PC-9 (cell line): ENCODE measurements at places on chromosomes 16 and 17. TPM values are rescaled to one million over a fixed set of nuclear protein-coding genes. Genes with fewer than 3 reads are reported as not detected.
A peak's percentile ranks its signal among the peaks of the same experiment; 100 is the strongest.

GRCh38 chr17:73394512-73395450 lies 83.0 kb upstream of the CDC42EP4 start:
- no peak overlapping the region for H3K27ac ChIP-seq
- DNase-seq: peak; percentile 9
- H3K4me1 ChIP-seq: no peaks in the 10 kb centered on the region
- H3K36me3 ChIP-seq: no peaks in the 10 kb centered on the region
- H3K27me3 ChIP-seq: peaks cover 74% of the 10 kb centered on the region

The KIFC3 gene
- total RNA-seq: 52.5 and 65.5 TPM in 2 replicates

DNA sequence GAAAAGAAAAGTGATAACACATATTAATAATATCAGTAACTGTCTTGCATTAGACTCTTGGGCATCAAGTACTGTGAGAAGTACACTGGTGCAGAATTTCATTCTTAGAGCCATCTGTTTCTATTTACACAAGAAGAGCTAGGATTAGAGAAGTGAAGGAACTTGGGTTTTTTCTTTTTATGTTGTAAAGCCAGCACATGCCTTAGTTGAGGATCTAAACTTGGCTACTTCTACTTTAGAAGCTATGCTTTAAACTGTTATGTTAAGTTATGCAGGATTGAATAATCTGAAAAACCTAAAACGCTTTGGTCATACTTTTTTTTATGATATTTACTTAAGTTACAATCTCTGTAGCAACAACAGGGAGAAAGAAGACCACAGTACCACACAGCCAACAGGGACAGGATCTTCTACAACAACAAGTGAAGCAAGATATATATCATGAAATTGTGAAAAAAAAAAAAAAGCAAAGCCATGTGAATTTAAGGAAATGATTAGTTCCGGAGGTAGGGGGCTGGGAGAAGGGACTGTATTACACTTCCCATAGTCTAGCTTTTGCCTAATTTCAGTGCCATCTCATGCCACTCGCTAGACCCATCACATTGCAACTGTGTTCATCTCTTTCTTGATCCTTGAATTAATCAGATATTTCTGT lies 305.1 kb upstream of the GOT2 start:
- 0 out of 2 replicates have a peak, but pooled peaks cover 17% of the 10 kb centered on the region for H3K27me3 ChIP-seq
- no peak for DNase-seq
- no peaks in the 10 kb centered on the region for H3K36me3 ChIP-seq
- no peaks in the 10 kb centered on the region for H3K4me1 ChIP-seq
- no peak overlapping the region for H3K27ac ChIP-seq
- H3K4me3 ChIP-seq: no peak overlapping the region

DNA sequence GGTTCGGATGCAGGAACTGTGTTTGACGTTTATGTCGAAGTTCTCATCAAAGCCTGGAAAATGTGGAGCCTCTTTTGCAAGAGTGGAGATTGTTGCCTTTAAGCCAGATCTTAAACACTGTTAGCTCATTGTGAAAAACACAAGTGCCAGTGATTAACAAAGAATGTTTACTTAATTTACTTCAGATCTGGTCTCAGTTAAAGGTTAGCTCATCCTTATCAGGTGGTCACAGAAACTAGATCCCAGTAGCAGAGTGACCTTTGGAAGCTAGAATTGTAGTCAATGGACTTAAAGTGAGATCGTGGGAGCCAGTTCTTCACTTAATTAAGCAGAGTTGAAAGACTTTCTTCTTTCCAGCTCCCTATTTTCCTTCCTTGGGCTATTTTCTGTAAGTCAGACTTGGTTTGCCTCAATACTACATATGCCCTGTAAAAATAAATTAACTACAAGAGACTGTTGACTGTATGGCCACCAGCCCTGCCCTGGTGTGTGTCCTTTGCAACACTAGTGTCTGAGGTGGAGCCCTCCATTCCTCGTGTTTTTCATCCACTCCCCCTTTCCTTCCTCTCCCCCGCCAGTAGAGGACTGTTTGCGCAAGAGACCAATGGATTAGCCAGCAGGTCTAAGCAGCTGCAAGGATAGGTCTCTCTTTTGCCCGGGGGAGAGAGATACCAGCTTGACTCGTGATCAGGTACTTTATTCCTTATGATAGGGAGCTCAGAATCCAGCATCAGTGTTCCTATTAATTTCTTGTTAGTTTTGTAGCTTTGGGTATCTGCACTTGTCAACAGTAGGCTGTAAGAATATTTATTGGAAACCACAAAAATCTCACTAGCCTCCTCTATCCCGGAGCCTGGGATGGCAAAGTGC lies 20.2 kb downstream of the FBXO39 start:
- no peak for DNase-seq
- H3K36me3 ChIP-seq: no peaks in the 10 kb centered on the region

- peaks cover 15% of the 10 kb centered on the region; the same call in 1 of the 2 replicates for H3K36me3 ChIP-seq
- no peak overlapping the region for H3K27ac ChIP-seq
- no peaks in the 10 kb centered on the region for H3K27me3 ChIP-seq
- no peak overlapping the region; the same call in 1 of the 2 replicates for H3K4me3 ChIP-seq
Observed at GRCh38 chr17:7249214-7249613, 2.3 kb downstream of the CTDNEP1 start.

The MT3 gene
- total RNA-seq: not detected in 2 replicates

GRCh38 chr16:74309789-74310781 lies 13.5 kb downstream of the PSMD7 start:
- H3K4me1 ChIP-seq: no peaks in the 10 kb centered on the region
- peak; percentile 53 for DNase-seq
- H3K4me3 ChIP-seq: no peak overlapping the region
- peaks cover 8% of the 10 kb centered on the region; the same call in 1 of the 2 replicates for H3K36me3 ChIP-seq

- H3K27ac ChIP-seq: peak overlapping the region; percentile 76
- peak; percentile 84 for DNase-seq
- peaks cover 16% of the 10 kb centered on the region for H3K36me3 ChIP-seq
- H3K4me1 ChIP-seq: peaks cover 22% of the 10 kb centered on the region
- H3K27me3 ChIP-seq: no peaks in the 10 kb centered on the region
Observed at GRCh38 chr17:1067282-1067956, 70.5 kb downstream of the TIMM22 start.

DNA sequence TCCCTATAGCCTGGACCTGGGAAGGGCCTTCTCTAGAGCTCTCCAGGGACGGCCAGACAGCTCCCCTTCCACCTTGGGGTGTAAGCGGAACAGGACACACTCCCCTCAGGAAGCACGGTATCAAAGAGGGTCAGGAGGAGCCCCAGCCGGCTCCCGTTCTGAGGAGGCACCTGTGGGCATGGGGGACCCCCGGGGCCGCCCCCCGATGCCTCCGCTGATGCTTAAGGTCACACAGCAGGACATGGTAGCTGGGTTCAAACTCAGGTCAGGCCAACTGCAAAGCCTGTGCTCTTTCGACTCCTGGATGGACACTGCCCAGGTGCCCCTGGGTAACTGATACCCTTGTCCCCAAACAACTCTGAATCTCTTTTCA lies 49.8 kb downstream of the CMIP start:
- H3K27me3 ChIP-seq: no peaks in the 10 kb centered on the region
- no peaks in the 10 kb centered on the region for H3K36me3 ChIP-seq
- H3K27ac ChIP-seq: peak overlapping the region; percentile 91
- H3K4me1 ChIP-seq: peaks cover 42% of the 10 kb centered on the region
- no peak for DNase-seq
- H3K4me3 ChIP-seq: no peak overlapping the region

DNA sequence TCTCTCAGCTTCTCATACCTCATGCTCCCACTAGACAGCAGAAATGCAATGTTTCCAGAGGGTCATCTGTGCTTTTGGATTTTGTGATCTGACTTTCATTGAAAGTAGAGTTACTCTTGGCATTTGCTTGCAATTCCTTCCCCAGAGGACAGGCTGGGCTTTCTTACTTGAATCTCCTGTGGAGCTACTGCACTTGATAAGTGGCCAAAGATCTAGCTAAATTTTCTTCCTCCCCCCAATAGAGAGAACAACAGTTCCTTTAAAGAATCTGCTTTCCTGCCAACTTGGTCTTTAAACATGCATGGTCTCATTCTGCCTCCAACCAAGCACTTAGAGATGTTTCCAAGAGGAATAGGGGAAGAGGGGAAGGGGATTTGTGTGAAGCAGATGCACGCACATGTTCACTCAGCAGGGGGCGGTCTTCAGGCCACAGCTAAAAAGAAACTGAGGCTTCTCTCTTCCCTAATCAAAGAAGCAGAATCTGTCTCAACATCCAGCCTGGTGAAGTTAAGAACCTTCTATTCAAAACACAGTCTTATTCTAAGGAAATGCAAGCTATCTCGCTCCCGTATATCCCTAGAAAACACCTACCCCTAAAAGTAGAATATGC lies 229.6 kb downstream of the ZFHX3 start:
- no peaks in the 10 kb centered on the region for H3K27me3 ChIP-seq
- no peak for DNase-seq
- no peak overlapping the region for H3K4me3 ChIP-seq
- no peaks in the 10 kb centered on the region for H3K4me1 ChIP-seq

DNA sequence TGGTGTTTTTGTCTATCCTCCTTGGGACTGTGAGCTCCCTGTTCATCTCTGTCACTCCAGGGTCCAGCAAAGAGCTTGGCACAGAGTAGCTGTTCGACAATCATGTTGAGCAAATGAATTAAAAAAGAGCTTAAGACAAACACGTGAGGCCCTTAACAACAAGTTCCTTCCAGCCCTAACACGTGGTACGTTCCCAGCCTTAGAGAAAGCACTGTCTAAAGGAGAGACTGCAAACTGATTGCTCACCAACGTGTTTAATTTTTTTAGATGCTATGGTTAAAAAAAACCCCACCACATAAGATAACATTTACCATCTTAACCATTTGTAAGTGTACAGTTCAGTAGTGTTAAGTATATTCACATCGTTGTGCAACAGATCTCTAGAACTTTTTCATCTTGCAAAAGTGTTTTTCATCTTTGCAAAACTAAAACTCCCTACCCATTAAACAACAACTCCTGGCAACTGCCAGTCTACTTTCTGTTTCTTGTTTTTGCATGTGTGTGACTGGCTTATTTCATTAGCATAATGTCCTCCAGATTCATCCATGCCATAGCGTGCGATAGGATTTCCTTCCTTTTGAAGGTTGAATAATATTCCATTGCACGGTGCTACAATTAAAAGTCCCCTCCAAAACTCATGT lies 28.2 kb downstream of the LAT start:
- no peak overlapping the region for H3K27ac ChIP-seq
- peak; percentile 17 for DNase-seq

DNA sequence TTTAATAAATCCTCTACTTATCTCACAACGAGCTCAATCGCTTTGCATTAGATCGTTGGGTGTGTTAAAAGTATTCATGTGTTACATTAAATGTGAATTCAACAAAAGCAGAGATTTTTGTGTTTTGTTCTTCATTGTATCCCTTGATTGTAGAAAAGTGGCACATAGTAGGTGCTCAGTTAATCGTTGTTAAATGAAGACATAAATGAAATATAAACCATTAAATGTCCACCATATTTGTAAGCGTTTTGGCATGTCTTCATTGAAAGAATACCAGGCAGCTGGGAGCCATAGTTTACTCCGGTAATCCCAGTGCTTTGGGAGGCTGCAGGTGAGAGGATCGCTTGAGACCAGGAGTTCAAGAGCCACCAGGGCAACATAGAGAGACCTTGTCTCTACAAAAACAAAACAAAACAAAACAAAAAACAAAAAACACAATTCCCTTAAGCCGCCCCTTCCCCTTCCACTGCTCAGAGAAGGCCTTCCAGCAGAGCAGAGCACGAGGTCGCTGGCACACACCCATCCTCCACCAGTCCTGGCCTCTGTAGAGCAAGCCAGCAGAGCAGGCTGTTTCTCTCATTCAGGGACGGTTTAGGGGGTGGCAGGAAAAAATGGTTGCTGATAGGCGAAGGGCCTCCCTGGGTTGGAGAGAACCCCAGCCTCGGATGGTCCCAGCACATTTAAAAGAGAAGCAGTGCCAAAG lies 673 bp upstream of the CHD9 start:
- H3K36me3 ChIP-seq: no peaks in the 10 kb centered on the region
- no peak for DNase-seq
- H3K4me3 ChIP-seq: peak overlapping the region; percentile 91; the same call in 1 of the 2 replicates
- H3K4me1 ChIP-seq: peaks cover 27% of the 10 kb centered on the region
- H3K27ac ChIP-seq: 0 out of 2 replicates have a peak overlapping the region, but pooled peaks have one; percentile 13
